ENCODE measurements at places on chromosomes 1 and 21.
A peak's percentile ranks its signal among the peaks of the same experiment; 100 is the strongest.

GRCh38 chr1:163068716-163069115 is 445 bp upstream of the RGS4 start:
- no peaks in the 10 kb centered on the region for H3K36me3 ChIP-seq
- H3K27ac ChIP-seq: no peak overlapping the region
- H3K27me3 ChIP-seq: peaks cover 26% of the 10 kb centered on the region
- H3K4me1 ChIP-seq: no peaks in the 10 kb centered on the region
- no peak overlapping the region for H3K4me3 ChIP-seq

DNA sequence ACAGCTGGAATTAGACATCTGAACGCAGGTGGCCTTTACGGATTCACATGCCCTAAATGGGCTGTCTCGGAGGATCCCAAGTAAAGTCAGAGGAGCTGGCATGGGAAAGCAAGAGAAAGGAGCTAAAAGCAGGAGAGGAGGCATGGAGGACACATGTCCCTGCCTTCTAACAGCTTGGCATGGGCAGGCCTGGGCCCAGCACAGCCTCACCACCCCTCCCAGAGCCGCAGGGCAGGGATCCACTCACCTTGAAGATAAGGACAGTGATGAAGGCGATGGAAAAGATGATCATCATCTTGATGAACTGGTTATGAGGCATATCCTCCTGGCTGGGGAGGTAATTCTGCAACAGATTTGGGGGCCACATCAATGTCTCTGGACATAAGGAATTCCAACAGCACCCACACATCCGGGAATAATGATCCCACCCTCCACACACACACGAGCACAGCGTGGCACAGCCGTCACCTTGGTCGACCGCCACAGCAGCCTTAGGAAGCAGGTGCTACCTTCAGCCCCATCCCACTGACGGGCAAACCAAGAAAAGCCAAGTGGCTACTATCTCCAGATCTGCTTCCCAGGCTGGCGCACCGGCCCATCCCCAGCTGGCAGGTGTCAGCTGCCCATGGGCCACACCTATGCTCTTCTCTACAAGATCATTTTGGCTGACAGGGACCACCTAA is 14.1 kb upstream of the MATN1 start:
- H3K4me3 ChIP-seq: no peak overlapping the region
- H3K27ac ChIP-seq: peak overlapping the region; percentile 35
- no peaks in the 10 kb centered on the region for H3K27me3 ChIP-seq
- DNase-seq: no peak

DNA sequence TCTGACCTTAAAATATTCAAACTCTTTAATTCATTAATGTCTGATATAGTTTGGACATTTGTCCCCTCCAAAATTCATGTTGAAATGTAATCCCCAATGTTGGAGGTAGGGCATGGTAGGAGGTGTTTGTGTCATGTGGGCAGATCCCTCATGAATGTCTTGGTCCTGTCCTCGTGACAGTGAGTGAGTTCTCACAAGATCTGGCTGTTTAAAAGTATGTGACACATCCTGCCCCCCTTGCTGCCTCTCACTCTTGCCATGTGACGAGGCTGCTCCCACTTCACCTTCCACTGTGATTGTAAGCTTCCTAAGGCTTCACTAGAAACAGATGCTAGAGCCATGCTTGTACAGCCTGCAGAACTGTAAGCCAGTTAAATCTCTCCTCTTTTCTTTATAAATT is 21.3 kb upstream of the FBXO28 start:
- no peak overlapping the region for H3K4me3 ChIP-seq
- H3K27me3 ChIP-seq: peaks cover 3% of the 10 kb centered on the region
- H3K4me1 ChIP-seq: no peaks in the 10 kb centered on the region
- H3K27ac ChIP-seq: no peak overlapping the region

DNA sequence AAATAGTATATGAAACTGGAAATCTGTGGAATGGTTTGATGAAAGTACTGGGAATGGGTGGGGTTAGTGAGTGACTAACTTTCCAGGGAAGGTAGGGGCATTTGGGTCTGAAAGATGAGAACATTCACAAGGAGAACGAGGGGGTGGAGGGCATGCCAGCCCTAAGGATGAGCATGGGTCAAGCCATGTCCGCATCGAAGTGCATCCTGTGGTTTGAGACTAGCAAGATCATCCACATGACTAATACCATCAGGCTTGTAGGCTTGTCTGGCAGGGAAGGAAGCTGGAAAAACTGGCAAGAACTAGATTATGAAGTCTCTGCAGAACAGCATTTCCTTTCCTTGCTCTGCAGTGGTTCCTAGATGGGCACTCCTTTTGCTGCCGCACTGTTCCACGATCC is 70.4 kb upstream of the UBE2U start:
- no peak overlapping the region for H3K27ac ChIP-seq
- DNase-seq: peak; percentile 19
- no peaks in the 10 kb centered on the region for H3K36me3 ChIP-seq
- H3K4me3 ChIP-seq: no peak overlapping the region
- no peaks in the 10 kb centered on the region for H3K27me3 ChIP-seq

DNA sequence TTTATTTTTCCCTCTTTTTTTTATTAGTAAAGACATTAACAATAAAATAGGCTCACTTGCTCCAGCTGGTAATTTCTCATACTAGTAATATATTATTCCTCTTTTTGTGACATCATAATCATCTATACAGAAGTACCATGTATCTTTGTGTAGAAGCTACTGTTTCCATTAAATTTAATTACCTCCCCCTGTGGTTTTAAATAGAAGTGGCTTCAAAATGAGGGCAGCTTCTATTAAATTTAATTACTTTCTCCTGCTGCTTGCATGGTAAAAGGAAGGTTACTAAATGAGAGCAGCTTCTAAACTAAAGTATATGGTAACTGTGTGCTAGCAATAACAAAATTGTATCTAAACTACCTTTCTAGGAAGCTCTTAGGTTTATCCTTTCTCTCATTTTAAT is 94.0 kb downstream of the DPYD start:
- no peak overlapping the region for H3K4me3 ChIP-seq
- no peaks in the 10 kb centered on the region for H3K36me3 ChIP-seq
- no peak for DNase-seq
- H3K27me3 ChIP-seq: no peaks in the 10 kb centered on the region

All from hepatocyte (in vitro differentiated cells).